ENCODE measurements at places on chromosomes 7 and 10.
A peak's percentile ranks its signal among the peaks of the same experiment; 100 is the strongest.

DNA sequence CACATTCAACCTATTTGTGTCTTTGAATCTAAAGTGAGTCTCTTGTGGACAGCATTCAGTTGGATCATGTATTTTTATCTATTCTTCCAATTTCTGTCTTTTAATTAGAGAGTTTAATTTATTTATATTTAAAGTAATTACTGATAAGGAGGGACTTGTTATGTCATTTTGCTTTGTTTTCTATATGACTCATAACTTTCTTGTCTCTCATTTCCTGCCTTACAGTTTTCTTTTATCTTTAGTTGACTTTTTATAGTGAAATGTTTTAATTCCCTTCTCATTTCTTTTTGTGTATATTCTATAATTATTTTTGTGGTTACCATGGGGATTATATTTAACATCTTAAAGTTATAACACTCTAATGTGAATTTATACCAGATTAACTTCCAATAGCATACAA, 7.3 kb upstream of the ZNF518A start:
- DNase-seq: no peak

DNA sequence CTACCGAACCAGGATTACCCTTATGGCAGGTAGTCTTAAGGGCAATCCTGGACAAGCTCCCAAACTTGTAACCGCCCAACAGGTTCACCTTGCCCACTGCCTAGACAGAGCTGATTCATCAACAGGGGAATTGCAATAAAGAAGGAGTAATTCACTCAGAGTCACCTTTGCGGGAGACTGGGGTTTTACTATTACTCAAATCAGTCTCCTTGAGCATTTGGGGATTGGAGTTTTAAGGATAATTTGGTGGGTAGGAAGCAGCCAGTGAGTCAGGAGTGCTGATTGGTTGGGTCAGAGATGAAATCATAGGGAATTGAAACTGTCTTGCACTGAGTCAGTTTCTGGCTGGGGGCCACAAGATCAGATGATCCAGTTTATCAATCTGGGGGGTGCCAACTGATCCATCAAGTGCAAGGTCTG, 25.3 kb downstream of the HK1 start:
- DNase-seq: no peak

GRCh38 chr7:65974876-65975275, 7.1 kb downstream of the GUSB start:
- no peak for DNase-seq

DNA sequence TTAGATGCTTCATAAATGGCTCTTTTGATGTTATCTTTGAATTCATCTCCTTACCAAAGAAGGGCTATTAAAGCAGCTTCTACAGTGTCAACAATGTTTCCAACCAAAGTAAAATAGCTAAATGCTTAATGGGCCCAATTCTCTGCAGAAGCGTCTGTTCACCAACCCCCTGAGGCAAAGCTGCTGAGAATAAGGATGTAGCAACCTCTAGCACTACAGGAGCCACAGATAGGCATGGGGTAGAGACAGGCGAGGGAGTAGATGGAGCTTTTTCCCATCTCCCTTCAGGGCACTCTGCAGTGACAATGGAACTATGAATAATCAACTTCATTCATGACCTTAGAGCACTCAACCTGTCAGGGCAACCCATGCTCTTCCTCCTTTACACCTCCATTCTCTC, 134.1 kb downstream of the FZD1 start:
- DNase-seq: no peak

- DNase-seq: no peak
Measured at GRCh38 chr10:45199205-45199740, 116.1 kb downstream of the OR13A1 start.

- no peak for DNase-seq
Measured at GRCh38 chr10:110418218-110418617, 79.5 kb upstream of the DUSP5 start.

GRCh38 chr7:55437375-55437774, 72.2 kb downstream of the LANCL2 start:
- no peak for DNase-seq

DNA sequence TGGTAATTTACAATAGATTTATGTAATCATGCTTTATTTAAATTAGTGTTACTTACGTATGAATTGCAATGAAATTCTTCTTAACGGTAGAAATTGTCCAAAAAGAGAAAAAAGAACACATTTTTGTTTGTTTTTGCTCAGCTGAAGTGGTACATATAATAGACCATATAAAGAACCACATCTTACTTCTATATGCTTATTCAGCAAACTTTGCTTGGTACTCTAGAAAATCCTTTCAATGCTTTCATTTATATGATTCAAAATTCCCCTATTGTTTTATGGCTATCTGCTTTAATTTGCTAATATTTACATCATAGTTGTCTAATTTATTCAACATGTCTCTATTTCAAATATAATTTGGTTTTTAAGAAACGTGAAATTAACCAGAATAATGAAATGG, 903.2 kb downstream of the ANKRD7 start:
- DNase-seq: no peak

DNA sequence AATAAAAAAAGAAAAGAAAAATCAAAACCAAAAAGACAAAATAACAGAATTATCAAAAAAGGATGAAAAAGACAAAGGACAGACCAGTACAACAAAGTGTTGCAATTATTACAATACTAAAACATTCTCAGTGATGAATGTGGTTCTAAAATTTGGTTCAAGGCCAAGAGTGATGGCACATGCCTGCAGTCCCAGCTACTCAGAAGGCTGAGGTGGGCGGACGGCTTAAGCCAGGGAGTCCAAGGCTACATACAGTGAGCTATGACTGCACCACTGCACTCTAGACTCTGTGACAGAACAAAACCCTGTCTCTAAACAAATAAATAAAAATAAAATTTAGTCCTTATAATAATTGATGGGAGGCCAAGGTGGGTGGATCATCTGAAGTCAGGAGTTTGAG, 14.5 kb downstream of the BAZ1B start:
- DNase-seq: no peak

- no peak for DNase-seq
Measured at GRCh38 chr10:63697956-63698786, 177.0 kb downstream of the REEP3 start.

DNA sequence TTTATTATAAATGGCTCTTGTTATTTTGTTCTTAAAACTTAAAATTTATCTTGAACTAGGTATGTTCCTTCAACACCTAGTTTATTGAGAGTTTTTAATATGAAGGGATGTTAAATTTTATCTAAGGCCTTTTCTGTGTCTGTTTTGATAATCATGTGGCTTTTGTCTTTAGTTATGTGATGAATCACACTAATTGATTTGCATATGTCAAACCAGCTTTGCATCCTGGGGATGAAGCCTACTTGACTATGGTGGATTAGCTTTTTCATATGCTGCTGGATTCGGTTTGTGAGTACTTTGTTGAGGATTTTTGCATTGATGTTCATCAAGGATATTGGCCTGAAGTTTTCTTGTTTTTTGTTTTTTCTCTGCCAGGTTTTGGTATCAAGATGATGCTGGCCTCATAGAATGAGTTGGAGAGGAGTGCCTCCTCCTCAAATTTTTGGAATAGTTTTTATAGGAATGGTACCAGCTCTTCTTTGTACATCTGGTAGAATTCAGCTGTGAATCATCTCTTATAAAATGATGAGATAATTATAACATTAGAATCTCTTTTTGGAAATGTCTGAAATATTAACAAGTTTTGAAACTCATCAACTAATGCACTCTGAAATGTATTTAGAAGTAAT, 78.7 kb upstream of the AGR3 start:
- no peak for DNase-seq

DNA sequence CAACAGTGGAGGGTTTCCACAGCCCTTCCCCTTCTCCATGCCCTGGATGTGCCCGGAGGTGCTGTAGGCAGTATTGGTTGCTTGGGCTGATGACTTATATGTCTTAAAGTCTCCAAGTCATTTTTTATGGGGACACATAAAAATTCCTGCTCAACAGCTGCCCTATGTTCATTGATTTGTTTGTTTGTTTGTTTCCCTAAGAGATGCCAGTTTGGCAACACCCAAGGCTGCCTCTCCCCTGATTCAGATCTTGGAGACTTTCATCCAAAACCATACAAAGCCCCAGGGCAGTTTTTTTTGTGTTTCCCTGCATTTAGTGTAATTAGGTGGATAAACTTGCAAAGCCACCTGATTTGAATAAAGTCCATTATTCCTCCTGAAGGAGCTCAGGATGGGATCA, 115.3 kb downstream of the PLPP4 start:
- DNase-seq: no peak

- DNase-seq: no peak
Measured at GRCh38 chr7:121940918-121941317, 68.0 kb downstream of the PTPRZ1 start.

- DNase-seq: no peak
Measured at GRCh38 chr10:126669168-126669567, 1.3 kb downstream of the C10orf90 start.

DNA sequence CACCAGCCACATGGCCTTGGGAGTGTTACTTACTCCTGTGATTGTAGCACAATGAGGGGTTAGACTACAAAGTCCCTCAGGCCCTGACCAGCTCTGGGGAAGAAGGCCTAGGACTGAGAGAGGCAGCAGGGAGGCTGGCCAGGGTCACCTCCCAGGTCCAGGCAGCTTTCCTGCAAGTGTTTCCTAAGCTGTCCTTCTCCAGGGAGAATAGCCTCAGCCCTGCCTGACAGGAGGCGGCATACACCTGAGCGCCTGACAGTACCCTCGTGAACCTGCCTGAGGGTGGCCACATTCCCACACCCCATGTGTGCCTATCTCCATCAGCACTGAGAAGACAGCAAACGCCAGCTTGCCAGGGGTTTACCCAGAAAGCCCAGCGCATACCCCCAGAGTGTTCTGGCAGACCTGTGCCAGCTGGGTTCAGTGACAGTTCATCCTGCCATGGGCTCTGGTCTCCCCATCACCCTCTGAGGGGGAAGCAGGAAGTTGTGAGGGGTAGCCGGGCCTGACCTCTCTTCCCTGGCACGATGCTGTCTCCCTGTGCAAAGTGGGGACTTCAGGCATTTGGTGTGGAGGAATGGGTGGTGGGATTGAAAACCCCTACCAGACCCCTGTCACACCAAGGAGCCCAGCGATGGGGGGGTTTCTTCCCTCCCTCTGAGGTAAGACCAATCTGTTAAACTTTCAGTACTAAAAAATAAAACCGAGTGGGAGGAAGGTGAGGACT, 56.3 kb upstream of the CAMK2B start:
- no peak for DNase-seq

- DNase-seq: peak; percentile 82
Measured at GRCh38 chr7:3461923-3462322, 160.9 kb downstream of the SDK1 start.

- no peak for DNase-seq
Measured at GRCh38 chr7:44448922-44449583, 41.4 kb downstream of the NUDCD3 start.

DNA sequence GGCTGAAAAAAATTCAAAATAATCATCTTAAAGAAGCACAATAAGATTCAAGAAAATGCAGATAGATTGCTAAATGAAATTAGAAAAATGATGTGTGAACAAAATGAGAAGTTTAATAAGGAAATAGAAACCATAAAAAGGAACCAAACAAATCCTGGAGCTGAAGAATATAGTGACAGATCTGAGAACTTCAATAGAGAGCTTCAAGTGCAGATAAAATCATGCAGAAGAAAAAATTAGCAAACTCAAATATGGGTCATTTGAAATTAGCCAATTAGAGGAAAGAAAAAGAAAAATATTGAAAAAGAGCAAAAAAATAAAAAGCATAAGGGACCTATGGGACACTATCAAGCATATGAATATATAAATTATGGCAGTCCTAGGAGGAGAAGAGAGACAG, 720.1 kb downstream of the PARD3 start:
- DNase-seq: no peak

- no peak for DNase-seq
Measured at GRCh38 chr7:44917465-44917864, 32.1 kb upstream of the PURB start.
